ENCODE measurements at places on chromosomes 1 and 21.

DNA sequence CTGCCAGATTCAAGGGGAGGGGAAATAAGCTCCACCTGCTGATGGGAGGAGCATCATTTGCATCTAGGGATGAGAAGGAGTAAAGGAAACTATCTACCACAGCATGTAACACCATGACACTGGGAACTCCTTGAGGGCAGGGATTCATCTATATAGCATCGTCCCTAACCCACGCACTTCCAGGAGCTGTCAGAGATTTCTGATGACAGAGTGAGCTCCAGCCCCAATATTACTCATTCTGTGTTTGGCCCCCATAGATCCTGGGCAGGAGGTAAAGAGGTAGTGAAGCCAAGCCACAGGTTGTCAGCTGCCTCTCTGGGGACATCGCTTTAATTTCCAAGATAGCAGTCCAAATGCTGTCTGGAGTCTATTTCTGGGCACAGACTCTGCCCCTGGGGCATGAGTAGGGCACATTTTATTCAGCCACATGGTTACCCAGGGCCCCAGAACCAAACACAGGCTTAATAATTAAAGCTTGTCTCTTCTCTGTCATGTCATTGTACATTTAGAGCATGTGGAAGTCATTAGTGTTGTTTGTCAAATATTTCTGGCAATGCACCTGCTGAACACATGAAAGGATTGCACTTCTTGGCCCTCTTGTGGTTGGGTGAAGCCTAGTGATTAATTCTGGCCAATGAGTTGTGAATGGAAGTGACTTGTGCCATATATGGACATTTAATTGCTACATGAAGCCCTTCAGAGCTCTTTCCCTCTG is 105.9 kb upstream of the POU3F1 start:
- no peak for DNase-seq

DNA sequence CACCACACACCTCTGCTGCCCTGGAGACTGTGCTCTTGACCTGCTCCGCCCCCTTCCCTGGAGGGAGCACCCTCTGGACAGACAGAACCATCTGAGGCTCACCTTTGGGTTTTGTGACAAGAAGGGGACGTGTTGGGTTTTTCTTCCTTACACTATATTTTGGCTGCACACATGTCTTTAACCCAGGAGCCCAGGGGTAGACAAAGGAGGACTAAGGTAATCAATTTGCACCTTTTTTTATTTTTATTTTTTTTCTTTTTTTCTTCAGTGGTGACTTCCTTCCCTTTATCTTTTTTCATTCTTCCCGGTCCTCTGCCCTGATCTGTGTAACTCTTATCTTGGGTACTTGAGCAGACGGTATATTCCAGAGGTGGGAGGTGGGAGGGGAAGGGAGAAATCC is 8.5 kb upstream of the TXLNA start:
- DNase-seq: no peak

DNA sequence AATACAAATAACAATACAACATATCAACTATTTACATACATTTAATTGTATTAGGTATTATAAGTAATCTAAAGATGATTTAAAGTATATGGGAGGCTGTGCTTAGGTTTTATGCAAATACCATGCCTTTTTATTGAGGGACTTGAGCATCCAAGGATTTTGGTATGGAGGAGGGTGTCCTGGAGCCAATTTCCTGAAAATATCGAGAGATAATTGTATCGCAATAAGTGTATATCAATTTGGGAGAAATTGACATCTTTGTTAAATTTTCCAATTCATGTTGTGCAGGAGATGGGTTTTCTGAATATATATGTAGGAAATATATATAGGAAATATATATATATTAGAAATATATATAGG is 63.5 kb downstream of the ATP1A1 start:
- no peak for DNase-seq

GRCh38 chr1:25725482-25725881 is 74.5 kb upstream of the SELENON start:
- DNase-seq: no peak

- no peak for DNase-seq
These were observed 49.5 kb upstream of the RAB3GAP2 start for GRCh38 chr1:220321758-220322157.

GRCh38 chr1:62613325-62613727 is 16.0 kb downstream of the ANGPTL3 start:
- no peak for DNase-seq

GRCh38 chr1:246394121-246394520 is 113.0 kb downstream of the SMYD3 start:
- DNase-seq: no peak

GRCh38 chr1:218366322-218367052 is 21.4 kb downstream of the TGFB2 start:
- no peak for DNase-seq

- DNase-seq: no peak
These were observed 125.5 kb downstream of the RUNX1 start for GRCh38 chr21:34923626-34924025.

GRCh38 chr1:17192394-17193221 is 12.3 kb upstream of the PADI1 start:
- no peak for DNase-seq

DNA sequence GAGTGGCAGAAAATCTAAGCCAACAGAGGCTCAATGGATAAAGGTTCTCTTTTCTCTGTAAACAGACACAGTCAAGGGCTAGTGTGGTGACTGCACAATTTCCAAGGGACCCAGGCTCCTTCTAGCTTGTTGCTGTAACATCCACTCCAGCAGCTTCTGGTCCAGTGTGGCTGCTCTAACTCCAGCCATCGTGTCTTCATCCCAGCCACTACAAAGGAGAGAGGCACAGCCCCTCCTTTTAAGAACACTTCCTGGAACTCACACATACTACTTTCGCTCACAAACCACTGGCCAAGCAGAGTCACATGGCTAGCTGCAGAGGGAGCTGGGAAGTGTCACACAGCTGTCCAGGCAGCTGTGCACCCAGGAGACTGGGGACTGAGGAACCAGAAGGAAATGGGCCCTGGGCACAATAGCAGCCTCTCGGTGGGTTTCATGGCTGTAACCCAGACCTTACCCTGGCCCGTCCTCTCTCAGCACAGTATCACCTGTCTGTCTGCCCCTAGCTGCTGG is 188.6 kb upstream of the VAMP3 start:
- no peak for DNase-seq

DNA sequence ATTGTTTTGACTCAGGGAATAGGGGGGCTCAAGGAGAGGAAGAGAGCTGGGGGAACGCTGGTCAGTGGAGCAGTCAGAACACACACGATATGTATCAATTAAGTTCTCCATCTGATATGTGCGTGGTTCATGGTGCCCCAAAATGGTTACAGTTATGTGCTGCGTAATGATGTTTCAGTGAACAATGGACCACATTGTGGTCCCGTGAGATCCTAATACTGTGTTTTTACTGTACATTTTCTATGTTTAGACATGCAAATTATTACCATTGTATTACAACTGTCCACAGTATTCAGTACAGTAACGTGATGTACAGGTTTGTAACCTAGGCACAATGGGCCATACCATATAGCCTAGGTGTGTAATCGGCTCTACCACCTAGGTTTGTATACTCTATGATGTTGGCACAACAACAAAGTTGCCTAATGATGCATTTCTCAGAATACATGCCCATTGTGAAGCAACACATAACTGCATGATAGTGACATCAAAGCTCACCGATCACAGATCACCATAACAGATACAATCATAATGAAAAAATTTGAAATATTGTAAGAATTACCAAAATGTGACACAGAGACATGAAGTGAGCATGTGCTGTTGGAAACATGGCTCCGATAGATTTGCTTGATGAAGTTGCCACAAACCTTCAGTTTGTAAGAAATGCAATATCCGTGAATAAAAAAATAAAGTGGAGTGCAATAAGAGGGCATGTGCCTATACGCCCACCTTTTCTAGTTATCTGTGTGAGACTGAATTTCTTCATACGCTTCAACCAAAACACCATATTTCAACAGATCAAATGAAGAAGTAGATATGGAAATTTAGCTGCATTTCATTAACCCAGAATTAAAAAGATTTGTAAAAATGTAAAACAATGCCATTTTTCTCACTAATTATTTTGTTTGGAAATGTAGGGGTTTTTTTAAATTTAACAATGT is 14.8 kb upstream of the TMEM54 start:
- no peak for DNase-seq

Measured in CD8-positive, alpha-beta memory T cell (primary cell).